Endothelial cell of umbilical vein (primary cell): ENCODE measurements at places on chromosomes 4 and X. TPM values are rescaled to one million over a fixed set of nuclear protein-coding genes. Genes with fewer than 3 reads are reported as not detected.
A peak's percentile ranks its signal among the peaks of the same experiment; 100 is the strongest.

- no peaks in the 10 kb centered on the region for H3K36me3 ChIP-seq
- peaks cover 52% of the 10 kb centered on the region for H3K4me1 ChIP-seq
- DNase-seq = peak; percentile 74
- no peaks in the 10 kb centered on the region for H3K27me3 ChIP-seq
- peak overlapping the region; percentile 99 for H3K27ac ChIP-seq
These were observed 130.6 kb downstream of the SLC7A11 start for GRCh38 chr4:138111462-138112000.

DNA sequence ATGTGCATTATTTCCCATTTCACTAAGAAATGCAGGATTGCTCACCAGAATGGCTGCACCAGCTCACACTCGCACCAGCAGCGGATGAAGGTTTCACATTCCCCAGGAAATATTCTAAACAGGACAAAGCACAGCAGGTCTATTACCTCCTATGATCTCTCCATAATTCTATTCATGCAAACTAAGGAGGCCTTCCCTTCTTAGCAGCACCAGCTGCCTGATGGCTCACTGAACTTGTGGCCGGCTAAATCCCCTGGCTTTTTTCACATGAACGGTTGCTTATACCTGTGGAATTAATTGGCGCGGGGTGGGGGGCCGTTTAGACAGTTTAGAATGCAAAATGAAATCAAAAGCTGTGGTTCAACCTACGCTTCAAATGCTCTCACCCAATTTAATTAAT is 73.5 kb upstream of the SRD5A3 start:
- no peak overlapping the region for H3K4me3 ChIP-seq
- H3K4me1 ChIP-seq = peaks cover 13% of the 10 kb centered on the region
- H3K27me3 ChIP-seq = peaks cover 5% of the 10 kb centered on the region
- DNase-seq = no peak
- H3K27ac ChIP-seq = no peak overlapping the region

- H3K4me3 ChIP-seq = no peak overlapping the region
- no peak overlapping the region for H3K27ac ChIP-seq
- H3K27me3 ChIP-seq = no peaks in the 10 kb centered on the region
- no peaks in the 10 kb centered on the region for H3K36me3 ChIP-seq
These were observed 108.8 kb upstream of the IGSF1 start for GRCh38 chrX:131397891-131398290.

- H3K36me3 ChIP-seq = no peaks in the 10 kb centered on the region
- H3K4me1 ChIP-seq = no peaks in the 10 kb centered on the region
- H3K27me3 ChIP-seq = peaks cover 4% of the 10 kb centered on the region
- no peak overlapping the region for H3K27ac ChIP-seq
- no peak for DNase-seq
These were observed 38.5 kb downstream of the LAMTOR3 start for GRCh38 chr4:99855678-99856077.

DNA sequence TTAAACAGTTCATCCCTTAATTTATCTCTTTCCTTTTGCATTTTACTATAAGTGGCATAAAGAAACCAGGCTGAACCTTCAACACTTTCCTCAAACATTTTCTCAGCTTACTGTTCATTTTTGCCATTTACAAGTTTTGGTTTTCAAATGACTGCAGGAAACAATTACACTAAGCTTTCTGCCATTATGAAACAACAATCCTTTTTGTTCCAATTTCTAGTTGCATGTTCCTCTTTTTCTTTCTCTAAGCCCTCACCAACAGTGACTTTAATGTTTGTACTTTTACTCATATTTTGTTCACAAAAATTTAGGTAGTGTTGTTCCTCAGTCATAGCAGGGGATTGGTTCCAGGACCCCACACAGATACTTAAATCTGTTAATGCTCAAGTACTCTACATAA is 1526.1 kb downstream of the STIM2 start:
- no peak overlapping the region for H3K27ac ChIP-seq
- H3K36me3 ChIP-seq = no peaks in the 10 kb centered on the region
- H3K27me3 ChIP-seq = no peaks in the 10 kb centered on the region
- H3K4me1 ChIP-seq = no peaks in the 10 kb centered on the region
- no peak overlapping the region for H3K4me3 ChIP-seq
- no peak for DNase-seq

DNA sequence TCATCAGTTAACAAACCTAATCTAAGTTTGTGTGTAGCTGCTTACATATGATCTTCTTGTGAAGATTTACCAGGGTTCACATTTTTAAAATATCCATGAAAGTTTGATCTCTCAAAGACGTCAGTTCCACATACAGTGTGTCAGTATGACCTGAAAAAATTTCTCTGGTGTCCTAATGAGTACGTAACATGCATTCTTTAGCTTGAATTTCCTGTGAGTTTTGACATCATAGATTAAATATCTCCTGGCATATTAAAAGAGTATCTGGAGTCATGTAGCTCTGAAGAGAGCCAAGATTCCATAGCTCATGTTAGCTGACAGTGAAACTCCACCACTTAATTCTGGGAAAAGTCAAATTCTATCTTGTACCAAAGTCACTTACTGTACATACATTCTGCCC is 43.9 kb upstream of the PDLIM5 start:
- H3K4me1 ChIP-seq = peaks cover 17% of the 10 kb centered on the region
- no peak for DNase-seq
- no peak overlapping the region for H3K4me3 ChIP-seq
- no peak overlapping the region for H3K27ac ChIP-seq

DNA sequence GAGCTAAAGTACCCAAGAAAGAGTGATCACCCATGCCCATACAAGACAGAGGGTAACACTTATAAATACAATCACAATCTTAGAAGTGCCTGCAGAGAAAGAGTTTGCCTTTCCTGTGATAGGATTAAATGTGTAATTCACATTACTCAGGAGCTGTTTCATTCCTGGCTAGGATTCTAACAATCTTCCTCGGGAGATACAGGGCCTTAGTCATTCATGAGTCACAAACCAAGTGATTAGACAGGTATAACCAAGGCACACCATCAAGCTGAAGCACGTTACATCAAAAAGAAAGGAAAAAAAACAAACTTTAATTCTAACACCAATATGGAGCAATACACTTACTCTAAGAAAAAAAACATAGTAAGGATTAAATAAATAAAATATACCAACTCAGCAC is 14.9 kb downstream of the ABCG2 start:
- H3K4me1 ChIP-seq = peaks cover 8% of the 10 kb centered on the region
- H3K27me3 ChIP-seq = no peaks in the 10 kb centered on the region
- no peak overlapping the region for H3K27ac ChIP-seq
- no peaks in the 10 kb centered on the region for H3K36me3 ChIP-seq

DNA sequence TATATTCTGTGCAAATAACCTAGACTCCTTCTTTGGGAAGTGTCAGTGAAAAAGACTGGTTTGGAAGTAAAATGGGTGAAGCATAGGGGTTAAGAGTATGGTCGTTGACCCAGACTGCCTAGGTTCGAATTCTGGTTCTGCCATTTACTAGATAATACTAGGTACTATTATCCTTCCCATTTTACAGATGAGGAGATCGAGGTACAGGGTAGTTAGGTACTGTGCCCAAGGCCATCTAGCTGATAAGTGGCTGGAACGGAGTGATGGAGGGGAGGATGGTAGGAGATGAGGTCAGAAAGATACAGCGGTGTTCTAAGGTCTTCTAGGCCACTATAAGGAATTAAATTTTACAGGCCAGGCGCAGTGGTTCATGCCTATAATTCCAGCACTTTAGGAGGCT is 11.1 kb downstream of the GLOD5 start:
- no peaks in the 10 kb centered on the region for H3K4me1 ChIP-seq
- DNase-seq = no peak
- no peaks in the 10 kb centered on the region for H3K27me3 ChIP-seq
- no peak overlapping the region for H3K4me3 ChIP-seq

DNA sequence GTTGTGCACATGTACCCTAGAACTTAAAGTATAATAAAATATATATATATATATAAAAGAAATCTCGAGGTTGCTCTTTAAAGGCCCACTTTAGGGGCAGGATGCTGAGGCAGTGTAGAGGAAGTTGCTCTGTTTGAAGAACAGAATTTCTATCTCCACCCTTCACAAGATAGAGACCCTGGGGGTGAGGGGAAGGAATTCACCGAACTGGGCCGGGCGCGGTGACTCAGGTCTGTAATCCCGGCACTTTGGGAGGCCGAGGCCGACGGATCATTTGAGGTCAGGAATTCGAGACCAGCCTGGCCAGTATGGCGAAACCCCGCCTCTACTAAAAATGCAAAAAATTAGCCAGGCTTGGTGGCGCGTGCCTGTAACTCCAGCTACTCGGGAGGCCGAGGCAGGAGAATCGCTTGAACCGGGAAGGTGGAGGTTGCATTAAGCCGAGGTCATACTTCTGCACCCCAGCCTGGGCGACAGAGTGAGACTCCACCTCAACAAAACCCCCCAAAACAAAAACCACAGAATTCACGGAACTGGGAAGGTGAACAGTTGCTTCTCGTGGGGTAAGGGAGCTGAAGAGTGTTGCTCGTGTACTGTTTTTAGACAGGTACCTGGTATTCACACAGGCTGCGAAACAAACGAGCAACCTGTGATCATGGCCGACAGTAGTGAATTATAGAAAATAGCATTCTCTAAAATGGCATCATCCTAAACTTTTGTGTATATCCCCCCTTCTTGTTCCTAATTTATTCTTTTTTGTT is 6.2 kb downstream of the PLAC8 start:
- H3K27ac ChIP-seq = no peak overlapping the region
- DNase-seq = no peak
- H3K36me3 ChIP-seq = no peaks in the 10 kb centered on the region

GRCh38 chr4:159175989-159176375 is 73.1 kb downstream of the RAPGEF2 start:
- no peaks in the 10 kb centered on the region for H3K36me3 ChIP-seq
- peak overlapping the region; percentile 63 for H3K27ac ChIP-seq
- no peak overlapping the region for H3K4me3 ChIP-seq
- DNase-seq = no peak
- no peaks in the 10 kb centered on the region for H3K27me3 ChIP-seq

DNA sequence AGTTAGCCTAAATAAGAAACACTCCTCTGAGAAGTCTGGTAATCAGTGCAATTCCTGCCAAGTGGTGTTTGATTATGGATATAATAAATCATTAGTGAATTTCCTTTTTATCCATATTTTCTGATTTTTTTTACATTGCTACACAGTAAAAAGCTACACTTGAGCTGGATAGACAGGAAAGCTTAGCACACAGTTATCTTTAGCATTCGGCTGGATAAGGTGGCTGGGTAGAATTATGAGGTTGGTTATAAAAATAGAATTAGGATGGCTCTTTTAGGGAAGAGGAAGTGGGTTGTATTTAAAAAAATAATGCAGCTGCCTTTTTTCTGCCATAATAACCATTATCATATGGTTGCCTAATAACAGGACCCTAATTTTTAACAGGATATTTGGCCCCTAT is 460.6 kb downstream of the NAF1 start:
- no peaks in the 10 kb centered on the region for H3K36me3 ChIP-seq
- H3K4me3 ChIP-seq = no peak overlapping the region
- no peaks in the 10 kb centered on the region for H3K4me1 ChIP-seq
- no peak overlapping the region for H3K27ac ChIP-seq
- H3K27me3 ChIP-seq = no peaks in the 10 kb centered on the region

- H3K27ac ChIP-seq = peak overlapping the region; percentile 96
- DNase-seq = no peak
- peaks cover 5% of the 10 kb centered on the region for H3K4me1 ChIP-seq
- no peaks in the 10 kb centered on the region for H3K27me3 ChIP-seq
- no peaks in the 10 kb centered on the region for H3K36me3 ChIP-seq
These were observed 775 bp upstream of the YIPF6 start for GRCh38 chrX:68498044-68498507.

- H3K27me3 ChIP-seq = no peaks in the 10 kb centered on the region
- no peak overlapping the region for H3K4me3 ChIP-seq
- H3K4me1 ChIP-seq = peaks cover 11% of the 10 kb centered on the region
These were observed 56.8 kb downstream of the JADE1 start for GRCh38 chr4:128866269-128866668.

DNA sequence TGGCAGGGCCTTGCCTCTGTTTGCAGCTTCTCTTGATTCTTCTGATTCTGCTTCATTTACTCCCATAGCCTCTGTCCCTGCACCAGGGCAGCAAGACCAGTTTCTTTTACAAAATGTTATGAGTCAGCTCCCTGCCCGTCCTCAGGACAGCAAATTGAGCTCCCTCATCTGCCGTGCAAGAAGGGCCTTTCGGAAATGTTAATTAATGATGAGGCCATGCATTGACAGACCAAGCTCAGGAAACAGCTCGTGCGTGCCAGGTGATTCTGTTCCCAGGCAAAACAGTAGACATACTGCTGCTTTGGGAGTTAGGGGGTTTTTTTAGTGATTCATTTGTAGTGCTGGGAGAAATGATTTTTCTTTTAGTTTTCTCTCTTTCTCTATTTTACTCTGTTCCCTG is 231.7 kb downstream of the FBXW7 start:
- H3K27ac ChIP-seq = no peak overlapping the region
- H3K36me3 ChIP-seq = no peaks in the 10 kb centered on the region
- DNase-seq = no peak
- no peak overlapping the region for H3K4me3 ChIP-seq

DNA sequence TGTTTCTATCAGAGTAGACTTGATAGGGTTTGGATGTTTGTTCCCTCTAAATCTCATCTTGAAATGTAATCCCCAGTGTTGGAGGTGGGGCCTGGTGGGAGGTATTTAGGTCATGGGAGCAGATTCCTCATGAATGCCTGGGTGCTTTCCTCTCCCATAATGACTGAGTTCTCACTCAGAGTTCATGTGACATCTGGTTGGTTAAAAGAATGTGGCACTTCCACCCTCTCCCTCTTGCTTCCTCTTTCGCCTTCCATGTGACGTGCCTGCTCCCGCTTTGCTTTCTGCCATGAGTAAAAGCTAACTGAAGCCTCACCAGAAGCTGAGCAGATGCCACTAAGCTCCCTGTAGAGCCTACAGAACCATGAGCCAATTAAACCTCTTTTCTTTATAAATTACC is 47.3 kb upstream of the SRPX start:
- H3K4me3 ChIP-seq = no peak overlapping the region
- no peaks in the 10 kb centered on the region for H3K27me3 ChIP-seq
- H3K4me1 ChIP-seq = peaks cover 12% of the 10 kb centered on the region
- DNase-seq = no peak

- H3K27ac ChIP-seq = no peak overlapping the region
- H3K4me1 ChIP-seq = no peaks in the 10 kb centered on the region
- H3K27me3 ChIP-seq = peaks cover 14% of the 10 kb centered on the region
- H3K36me3 ChIP-seq = no peaks in the 10 kb centered on the region
- H3K4me3 ChIP-seq = no peak overlapping the region
These were observed 7.3 kb upstream of the SH3BP2 start for GRCh38 chr4:2785613-2786012.

DNA sequence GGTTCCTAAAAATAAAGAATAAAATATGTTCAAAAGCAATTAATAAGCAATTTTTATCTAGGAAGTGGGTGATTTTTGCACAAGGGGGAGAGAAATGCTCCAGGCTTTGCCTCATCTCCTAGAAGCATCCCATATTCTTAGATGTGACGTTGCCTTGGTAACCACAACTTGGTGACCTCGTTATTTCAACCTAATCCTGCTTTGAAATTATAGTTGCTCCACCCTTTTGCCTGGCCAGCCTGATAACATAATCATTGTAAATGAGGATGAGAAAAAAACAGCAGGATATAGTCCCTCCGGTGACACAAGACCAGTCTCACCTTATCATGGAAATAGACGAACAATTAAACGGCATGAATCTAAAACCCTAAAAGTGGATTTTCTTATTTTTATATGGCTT is 194.4 kb downstream of the QDPR start:
- H3K4me3 ChIP-seq = no peak overlapping the region
- H3K27me3 ChIP-seq = peaks cover 15% of the 10 kb centered on the region
- no peaks in the 10 kb centered on the region for H3K36me3 ChIP-seq
- H3K4me1 ChIP-seq = no peaks in the 10 kb centered on the region
- no peak overlapping the region for H3K27ac ChIP-seq
- DNase-seq = no peak

Gene RHOXF1
- not detected in 2 replicates for polyA plus RNA-seq

Gene NPY2R
- polyA plus RNA-seq = not detected in 2 replicates

Gene SLC34A2
- not detected in 2 replicates for polyA plus RNA-seq

Gene TMSB15A
- 10.6 and 17.2 TPM in 2 replicates for polyA plus RNA-seq

Gene OPHN1
- polyA plus RNA-seq = 3.2 and 3.9 TPM in 2 replicates

Gene GAGE12F
- polyA plus RNA-seq = not detected in 2 replicates

Gene DDX53
- not detected in 2 replicates for polyA plus RNA-seq
